ENCODE measurements at places on chromosomes 3 and 15. TPM values are rescaled to one million over a fixed set of nuclear protein-coding genes. Genes with fewer than 3 reads are reported as not detected.

The GLCE gene
- 2.3 TPM for total RNA-seq

The SEMA7A gene
- total RNA-seq, result 30.5 TPM

The GOLGA8O gene
- 9.4 TPM for total RNA-seq

The COMMD2 gene
- total RNA-seq, result 34.2 TPM

The THUMPD3 gene
- 49.4 TPM for total RNA-seq

The GOLGA8S gene
- 0.61 TPM for total RNA-seq

The ECE2 gene
- not detected for total RNA-seq

The SNRPN gene
- total RNA-seq, result 54.0 TPM

The EIF2A gene
- 93.0 TPM for total RNA-seq

The GABRA5 gene
- not detected for total RNA-seq

The ITIH3 gene
- not detected for total RNA-seq

The SCN11A gene
- 0.07 TPM for total RNA-seq

The KBTBD12 gene
- not detected for total RNA-seq

The WDR93 gene
- not detected for total RNA-seq

The STARD9 gene
- total RNA-seq, result 11.3 TPM

The PLA2G4D gene
- not detected for total RNA-seq

The HIGD2B gene
- 0.20 TPM for total RNA-seq

The OGG1 gene
- 43.2 TPM for total RNA-seq

The HEG1 gene
- 44.6 TPM for total RNA-seq

The TEX264 gene
- 62.0 TPM for total RNA-seq

The MOBP gene
- total RNA-seq, result not detected

The SAMD7 gene
- total RNA-seq, result not detected

The RETNLB gene
- total RNA-seq, result not detected

The MEGF11 gene
- total RNA-seq, result not detected

The GALNT15 gene
- total RNA-seq, result not detected

The ZDHHC19 gene
- total RNA-seq, result not detected

The PLSCR5 gene
- total RNA-seq, result not detected

The SPSB4 gene
- total RNA-seq, result not detected

The SGO1 gene
- total RNA-seq, result 24.0 TPM

The SPINK8 gene
- total RNA-seq, result not detected

The KLHL40 gene
- total RNA-seq, result not detected

The AADAC gene
- not detected for total RNA-seq

The TMC3 gene
- total RNA-seq, result not detected

The DAZL gene
- total RNA-seq, result not detected

The C3orf22 gene
- not detected for total RNA-seq

Measured in T-helper 1 cell treated with Interleukin-12 subunit alpha and Interleukin-12 subunit beta and Interleukin-4 antibody, amounts not matched to agents 30 ng/mL and 1 ng/mL, for 36 hours (primary cell).